NCI-H2107 (cell line): ENCODE measurements at places on chromosomes 4 and X.

DNA sequence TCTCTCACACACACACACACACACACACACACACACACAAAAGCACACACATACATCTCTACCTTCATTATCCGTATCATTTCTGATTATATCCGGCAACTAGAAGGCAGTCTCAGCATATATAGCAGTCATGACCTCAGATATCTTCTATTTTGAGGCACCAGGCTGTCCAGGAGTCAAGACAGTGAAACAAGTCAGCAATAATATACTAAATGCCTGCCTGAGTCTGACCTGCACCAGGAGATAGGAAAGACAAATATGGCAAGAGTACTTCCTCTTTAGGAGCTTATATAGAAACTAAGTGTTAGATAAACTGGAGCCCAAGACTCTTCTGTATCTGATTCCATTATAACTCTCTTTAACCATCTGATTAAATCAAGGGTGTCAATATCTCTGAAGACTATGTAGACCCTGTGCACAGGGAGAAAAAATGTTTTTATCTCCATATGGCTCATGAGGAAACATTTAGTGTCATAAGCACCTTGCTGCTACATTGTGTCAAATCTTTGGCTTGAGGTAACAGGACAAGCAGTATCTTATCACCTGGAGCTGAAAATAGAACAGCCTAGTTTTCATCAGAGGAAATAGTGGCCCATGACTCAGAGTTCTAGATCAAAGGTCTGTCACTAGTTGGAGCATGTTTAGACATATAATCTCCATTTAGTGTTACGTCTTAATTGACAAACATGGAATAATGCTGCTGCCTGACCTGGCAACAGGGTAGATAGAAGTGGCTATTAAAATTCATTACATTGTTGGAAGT lies 27.0 kb upstream of the FAM47B start:
- DNase-seq, result no peak

- no peak for DNase-seq
Observed at GRCh38 chr4:19425146-19425545, 826.6 kb upstream of the SLIT2 start.

DNA sequence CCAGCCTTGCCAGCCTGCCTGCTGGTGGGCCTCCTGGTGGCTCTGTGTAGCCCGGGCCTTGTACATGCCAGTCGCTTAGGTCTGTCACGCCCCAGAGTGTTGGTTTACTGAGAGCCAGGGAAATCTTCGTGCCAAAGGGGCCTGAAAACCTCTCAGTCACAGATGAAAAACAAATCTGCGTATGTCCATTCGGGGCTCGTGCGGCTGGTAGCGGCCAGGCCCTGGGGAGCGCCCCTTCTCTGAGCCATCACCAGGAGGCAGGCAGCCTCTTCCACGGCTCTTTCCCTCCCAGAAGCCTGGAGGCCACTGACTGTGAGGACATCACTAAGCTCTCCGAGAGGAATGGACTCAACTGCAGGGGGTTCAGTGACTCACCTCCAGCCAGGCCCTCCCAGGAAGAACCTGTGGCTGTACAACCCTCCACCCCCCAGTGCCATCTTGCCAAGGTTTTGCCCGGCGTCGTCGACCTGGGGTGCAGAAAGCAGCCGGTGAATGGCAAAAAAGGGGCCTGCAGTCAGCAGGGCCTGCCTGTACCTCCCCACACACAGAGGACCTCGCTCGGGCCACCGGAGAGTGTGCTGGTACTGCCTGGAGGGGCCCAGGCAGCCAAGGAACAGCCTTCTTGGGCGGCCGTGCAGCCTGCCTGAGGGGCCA lies 162.2 kb downstream of the BCOR start:
- DNase-seq, result no peak

- DNase-seq, result no peak
Observed at GRCh38 chrX:151773434-151773833, 38.9 kb downstream of the CNGA2 start.

DNA sequence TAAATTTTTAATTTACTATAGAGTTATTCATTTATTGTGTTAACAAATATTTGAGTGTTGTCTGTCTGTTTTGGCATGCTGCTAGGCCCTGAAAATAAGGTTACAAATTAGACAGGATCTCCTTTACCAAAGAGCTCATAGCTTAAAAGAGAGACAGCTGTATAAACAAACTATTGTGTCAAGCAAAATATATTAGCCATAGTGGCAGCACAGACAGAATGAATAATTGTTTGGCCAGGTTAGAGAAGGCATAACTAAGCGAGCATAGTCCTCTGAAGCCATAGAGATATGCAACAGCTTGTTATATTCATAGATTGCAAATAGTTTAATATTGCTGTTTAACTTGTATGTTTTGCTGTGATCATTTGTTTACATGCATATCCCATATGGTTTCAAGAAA lies 66.7 kb upstream of the NDUFC1 start:
- DNase-seq, result no peak

DNA sequence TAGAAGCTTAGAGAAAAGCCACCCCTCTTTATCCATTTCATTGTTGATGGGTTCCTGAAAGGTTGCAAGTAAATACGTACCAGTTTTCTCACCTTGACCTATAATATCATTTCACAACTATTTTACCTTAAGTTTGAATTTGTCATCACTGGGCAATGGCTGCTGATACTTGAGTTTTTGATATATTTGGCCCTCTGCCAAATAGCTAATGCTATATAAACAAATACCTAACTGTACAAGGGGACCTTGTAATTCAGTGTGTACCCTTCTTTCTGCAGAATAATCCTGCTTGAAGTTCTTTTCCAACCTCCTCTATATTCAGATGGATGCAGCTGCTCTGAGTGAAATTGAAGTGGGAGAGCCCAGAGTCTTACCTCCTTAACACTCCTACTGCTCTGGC lies 19.0 kb upstream of the GLUD2 start:
- DNase-seq, result no peak

DNA sequence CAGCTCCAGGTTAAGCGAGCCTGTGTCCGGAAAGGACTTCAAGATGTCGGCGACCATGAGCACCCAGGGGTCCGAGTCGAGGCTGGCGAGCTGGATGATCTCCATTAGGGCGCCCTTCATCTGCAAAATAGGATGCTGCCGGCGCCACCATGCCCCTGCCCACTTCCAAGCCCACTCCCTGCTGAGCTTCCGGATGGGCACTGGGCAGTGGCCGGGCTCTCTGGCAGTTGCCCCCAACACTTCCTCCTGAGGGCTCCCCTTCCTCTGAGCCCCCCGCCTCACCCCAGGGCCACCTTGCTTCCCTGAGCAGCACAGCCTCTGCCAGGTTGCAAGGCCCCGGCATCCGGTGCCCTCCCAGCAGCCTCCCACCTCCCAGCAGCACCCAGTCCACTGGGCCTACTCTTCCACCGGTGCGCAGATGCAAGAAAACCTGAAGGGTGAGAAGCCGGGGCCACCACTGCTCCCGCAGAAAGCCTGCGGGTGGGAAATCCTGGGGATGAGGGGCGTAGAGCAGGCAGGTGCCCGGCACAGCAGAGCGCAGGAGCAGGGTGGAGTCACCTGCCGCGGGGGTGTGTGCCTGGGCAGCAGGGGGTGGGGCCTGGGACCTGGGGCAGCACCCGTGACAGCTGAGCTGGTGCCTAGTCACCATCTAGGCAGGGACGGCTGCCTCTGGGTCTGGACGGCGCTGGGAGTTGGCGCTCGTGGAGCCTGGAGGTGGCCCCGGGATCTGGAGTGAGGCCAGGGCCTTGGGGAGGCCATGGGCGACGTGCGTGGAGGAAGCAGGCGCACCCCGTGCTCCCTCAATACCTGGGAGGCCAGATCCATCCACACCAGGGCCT lies 17.0 kb downstream of the NELFA start:
- no peak for DNase-seq

DNA sequence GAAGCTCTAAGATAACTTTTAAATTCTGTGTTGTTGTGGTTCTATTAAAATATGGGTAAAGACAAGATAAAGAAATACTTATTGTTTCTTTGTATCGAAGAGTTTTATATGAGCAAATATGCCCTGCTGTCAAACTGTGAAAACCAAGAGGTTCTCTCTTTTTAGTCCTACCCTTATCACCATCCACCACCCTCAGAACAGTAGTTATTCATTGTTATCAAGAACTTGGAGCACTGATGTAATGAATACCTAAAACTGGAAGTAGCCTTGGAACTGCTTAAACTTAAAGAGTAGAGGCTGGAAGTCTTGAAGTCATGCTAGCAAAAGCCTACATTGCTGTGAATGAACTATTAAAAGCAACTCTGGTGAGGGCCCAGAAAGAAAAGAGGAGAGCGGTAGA lies 9.2 kb downstream of the PIR start:
- no peak for DNase-seq

DNA sequence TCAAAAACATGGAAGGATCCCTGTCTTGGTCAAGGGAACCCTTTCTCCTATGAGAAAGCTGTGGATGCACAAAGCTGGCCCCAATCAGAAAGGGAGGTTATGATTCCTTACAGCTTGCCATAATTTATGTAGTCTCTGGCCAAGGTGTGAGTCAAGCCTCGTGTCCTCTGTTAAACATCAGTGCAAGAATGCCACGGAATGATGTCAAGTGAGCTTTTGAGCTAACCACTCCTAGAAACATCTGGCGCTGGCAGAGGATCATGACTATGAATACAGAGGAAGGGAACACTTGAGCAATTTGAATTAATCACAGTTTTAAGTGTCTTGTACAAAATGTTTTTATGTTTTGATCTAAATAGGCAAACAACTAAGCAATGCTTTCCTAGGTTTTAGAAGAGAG lies 51.5 kb upstream of the RAP2C start:
- DNase-seq, result no peak

DNA sequence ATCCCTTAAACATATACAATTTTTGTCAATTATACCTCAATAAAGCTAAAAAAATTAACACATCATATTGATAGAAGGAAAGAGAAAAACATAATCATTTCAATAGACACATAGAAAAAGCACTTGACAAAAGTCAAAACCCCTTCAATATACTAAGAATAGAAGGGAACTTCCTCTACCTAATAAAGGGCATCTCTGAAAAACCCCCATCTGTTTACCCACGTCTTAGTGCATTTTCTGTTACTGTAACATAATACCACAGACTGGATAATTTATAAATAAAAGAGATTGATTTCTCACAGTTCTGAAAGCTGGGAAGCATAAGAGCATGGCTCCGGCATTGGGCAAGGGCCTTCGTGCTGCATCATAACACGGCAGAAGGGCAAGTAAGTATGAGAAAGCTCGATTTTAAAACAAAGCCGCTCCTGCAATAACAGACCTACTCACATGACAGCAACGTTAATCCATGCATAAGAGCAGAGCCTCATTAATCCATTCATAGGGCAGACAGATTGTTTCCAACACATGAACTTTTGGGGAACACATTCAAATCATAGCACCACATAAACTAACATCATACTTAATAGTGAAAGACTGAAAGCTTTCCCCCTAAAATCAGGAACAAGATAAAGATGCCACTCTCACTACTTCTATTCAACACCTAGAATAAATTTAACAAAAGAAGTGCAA lies 15.7 kb downstream of the STEEP1 start:
- DNase-seq, result no peak

DNA sequence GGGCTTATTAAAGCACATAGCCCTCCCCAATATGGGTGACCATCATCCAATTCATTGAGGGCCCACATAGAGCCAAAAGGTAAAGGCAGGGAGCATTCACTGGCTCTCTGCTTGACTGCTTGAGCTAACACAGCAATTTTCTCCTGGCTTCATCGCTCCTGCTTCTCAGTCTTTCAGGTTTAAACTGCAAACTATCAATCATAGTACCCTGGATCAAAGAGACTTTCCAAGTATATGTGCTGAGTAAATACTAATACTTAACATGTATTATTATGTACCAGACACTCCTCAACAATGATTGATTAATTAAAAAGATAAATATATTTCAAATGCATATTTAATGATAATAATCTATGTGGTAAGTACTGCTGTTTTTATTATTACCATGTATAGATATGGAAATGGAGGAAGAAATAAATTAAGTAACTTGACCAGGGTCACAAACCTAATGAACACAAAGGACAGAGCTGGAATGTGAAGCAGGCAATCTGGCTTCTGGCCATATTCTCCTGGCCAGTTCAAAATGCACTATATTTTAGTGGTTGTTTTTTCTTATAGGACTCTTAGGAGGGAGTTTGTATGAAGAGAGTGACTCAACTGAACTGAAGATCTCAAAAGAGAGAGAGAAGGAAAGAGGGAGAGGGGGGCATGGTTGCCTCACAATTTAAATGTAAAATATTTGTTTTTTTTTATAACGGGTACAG lies 1197.3 kb downstream of the TECRL start:
- no peak for DNase-seq

- DNase-seq, result no peak
Observed at GRCh38 chr4:41143311-41144039, 70.9 kb downstream of the APBB2 start.

DNA sequence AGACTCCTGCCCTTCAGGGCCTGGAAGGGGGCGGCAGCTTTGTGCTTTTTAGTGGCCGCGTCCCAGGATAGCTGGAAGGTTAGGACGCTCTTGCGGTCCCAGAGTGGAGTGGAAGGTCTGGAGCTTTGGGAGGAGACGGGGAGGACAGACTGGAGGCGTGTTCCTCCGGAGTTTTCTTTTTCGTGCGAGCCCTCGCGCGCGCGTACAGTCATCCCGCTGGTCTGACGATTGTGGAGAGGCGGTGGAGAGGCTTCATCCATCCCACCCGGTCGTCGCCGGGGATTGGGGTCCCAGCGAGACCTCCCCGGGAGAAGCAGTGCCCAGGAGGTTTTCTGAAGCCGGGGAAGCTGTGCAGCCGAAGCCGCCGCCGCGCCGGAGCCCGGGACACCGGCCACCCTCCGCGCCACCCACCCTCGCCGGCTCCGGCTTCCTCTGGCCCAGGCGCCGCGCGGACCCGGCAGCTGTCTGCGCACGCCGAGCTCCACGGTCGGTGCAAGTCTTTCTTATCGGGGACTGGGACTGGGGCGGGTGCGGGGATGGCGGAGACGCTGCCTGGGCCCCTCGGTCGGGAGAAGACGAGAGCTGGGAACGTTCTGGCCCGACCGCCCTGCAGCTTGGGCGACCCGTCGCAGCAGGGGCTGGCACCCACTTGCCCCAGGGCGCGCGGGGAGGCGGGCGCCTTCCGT lies at the start of gene EDNRA:
TSS of gene EDNRA (plus strand) at position 207 of the 686 bp plus-strand sequence. CDS start 4,585 bp downstream, outside the sequence.
- no peak for DNase-seq

DNA sequence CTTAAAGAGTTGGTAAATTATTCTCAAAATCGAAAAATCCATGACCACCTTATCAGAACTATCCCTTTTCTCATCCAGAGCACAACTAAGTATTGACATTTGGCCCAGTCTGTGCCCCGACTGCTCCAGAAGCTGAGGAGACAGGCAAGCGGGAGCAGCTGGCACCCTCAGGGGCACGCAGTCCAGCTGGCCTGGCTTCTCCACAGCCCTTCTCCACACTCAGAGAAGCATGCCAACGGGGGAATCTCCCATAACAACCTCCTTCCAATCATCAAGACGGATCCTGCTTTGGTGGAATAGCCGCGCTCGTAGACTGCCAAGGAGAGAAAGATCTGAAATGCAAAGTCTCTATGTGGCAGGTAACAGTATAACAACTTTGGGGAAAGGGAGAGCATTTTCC lies 85.4 kb downstream of the AFAP1 start:
- no peak for DNase-seq

DNA sequence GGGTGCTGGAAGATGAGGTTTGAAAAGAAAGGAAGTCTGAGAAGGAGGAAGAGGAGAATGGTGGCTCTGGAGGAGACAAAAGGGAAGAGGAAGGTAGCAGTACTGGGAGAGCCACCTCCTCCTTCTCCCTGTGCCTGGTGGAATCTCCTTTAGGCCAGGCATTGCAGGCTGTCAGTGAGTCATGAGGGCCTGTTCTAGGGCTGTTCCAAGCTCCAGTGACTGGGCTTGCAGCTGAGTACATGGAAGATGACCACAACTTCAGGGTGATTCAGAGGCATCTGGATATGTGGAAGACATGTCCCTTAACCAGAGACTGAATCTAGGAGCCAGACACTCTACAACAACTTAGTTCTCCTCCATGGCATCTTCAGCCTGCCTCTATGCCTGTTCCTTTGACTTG lies 107.8 kb downstream of the EFNB1 start:
- DNase-seq, result no peak

- DNase-seq, result no peak
Observed at GRCh38 chrX:116961872-116962582, 499.3 kb upstream of the CT83 start.
